Suppressor macrophage (primary cell): ENCODE measurements at places on chromosomes 11 and 22.
A peak's percentile ranks its signal among the peaks of the same experiment; 100 is the strongest.

- peak; percentile 72 for DNase-seq
Observed at GRCh38 chr22:28600546-28601143, 79.0 kb downstream of the TTC28 start.

GRCh38 chr11:41235668-41236067 is 223.8 kb downstream of the LRRC4C start:
- DNase-seq = no peak

DNA sequence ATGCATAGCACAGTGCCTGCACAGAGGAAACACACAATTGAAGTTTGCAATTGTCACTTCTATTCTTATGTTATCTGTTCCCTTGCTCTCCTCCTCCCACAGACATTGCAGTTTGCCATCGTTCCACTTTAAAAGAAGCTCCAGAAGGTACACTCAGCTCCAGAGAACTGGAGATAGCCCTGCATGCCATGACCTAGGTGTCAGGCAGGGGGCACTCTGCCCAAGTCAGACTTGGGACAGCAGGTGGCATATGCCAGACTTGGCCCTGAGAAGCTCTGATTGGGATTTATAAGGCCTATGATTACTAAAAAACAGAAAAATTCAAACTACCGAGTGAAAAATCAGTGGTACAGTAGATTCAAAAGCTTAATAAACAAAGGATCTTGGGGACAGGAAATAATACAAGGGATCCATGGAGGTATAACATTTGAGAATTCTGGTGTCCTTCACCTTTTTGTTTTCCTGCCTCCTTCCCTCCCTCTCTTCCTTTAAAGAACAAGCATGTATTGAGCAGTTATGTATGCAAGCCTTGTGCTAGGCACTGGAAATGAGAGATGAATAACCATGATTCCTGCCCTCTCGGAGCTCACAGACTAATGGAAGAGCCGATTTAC is 40.0 kb downstream of the TENM4 start:
- DNase-seq = peak; percentile 36

DNA sequence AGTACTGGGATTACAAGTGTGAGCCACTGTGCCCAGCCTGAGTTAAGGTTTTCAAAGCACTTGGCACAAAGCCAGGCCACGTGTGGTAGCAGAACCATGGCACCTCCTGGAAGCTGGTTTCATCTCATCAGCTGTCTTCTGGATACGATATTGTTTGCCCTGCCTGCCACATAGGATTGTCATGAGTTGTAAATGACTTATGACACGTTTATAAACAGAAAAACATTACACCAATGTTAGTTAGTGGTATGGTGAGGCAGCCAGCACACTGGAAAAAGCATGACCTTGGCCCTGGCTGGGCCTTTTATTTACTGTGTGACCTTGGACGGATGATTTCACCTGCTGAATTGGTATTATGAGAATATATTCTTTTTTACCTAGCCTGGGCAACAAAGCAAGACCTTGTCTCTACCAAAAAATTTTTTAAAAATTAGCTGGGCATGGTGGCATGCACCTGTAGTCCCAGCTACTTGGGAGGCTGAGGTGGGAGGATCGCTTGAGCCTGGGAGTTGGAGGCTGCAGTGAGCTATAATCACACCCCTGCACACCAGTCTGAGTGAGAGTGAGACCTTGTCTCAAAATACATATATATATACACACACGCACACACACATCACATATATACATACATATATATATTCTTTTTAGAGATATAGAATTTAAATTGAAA is 24.0 kb upstream of the MYH9 start:
- peak; percentile 30 for DNase-seq

GRCh38 chr11:41254966-41255365 is 204.5 kb downstream of the LRRC4C start:
- no peak for DNase-seq

DNA sequence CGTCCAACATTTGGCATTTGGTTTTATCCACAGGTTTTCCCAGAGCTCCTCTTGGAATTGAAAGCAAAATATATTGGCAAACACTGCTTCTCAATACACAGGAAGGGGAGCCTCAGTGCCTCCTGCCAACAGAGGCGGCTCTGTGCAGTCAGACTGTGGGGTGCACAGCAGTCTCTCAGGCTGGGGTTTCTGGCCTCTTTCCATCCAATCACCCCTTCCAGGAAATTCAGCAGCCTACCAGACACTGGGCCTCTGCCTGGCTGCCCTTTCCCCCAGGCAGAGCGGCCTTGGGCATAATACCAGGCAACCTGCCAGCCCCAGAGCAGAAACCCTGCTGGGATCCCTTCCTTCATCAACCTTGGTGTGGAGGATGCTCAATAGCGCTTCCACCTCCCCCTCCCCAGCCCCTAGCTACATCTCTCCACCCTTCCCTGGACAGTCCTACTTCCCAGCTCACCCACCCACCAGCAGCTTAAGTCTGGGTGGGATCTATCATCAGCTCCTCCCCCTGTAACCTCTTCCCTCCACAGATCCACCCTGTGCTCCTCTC is 17.8 kb upstream of the RAPSN start:
- DNase-seq = no peak

- DNase-seq = no peak
Observed at GRCh38 chr11:119730789-119731386, 1.9 kb upstream of the NECTIN1 start.

- no peak for DNase-seq
Observed at GRCh38 chr22:20135265-20135664, 3.7 kb downstream of the ZDHHC8 start.

DNA sequence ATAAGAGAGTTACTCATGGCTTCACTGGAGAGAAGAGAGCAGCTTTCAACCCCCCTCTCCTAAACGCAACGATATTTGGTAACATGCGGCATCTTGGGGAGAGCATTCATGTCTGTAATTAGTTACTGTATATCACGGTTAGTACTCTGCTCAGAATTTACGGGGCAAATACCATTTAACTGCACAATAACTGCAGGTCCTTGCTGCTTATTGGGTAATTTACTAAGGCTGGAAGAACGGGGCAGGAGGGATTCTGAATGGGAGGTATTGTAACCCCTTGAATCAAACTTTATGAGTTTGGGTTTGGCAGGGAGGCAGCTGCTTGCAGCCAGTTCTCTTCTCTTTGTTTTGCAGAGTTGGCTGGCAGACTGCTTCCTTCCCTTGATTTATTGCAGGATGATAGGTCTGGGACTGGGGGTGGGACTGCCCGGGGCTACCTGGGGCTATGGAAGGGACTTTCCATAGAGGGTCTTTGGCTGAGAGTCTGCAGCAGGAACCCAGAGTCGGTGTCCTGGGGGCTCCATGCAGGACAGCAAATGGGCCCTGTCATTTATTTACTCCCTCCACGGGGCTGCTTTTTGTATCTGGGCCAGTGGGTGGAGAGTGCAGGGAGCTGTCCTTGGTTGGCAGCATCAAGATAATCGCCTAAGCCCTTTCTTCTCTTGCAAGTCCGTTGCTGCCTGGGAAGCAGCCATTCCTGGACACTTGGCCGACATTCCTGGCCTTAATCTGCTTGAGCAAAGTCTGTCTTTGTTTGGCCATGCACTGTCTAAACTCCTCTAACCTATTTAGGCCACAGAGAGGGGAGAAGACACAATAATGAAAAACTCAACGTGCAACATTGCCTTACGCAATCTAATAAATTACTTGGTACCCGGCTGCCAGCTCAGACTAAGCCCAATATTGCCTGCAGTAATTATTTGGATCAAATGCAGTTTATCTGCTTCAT is 188.9 kb downstream of the ST3GAL4 start:
- DNase-seq = no peak

- DNase-seq = peak; percentile 55
Observed at GRCh38 chr11:121421149-121421901, 30.8 kb upstream of the SORL1 start.

DNA sequence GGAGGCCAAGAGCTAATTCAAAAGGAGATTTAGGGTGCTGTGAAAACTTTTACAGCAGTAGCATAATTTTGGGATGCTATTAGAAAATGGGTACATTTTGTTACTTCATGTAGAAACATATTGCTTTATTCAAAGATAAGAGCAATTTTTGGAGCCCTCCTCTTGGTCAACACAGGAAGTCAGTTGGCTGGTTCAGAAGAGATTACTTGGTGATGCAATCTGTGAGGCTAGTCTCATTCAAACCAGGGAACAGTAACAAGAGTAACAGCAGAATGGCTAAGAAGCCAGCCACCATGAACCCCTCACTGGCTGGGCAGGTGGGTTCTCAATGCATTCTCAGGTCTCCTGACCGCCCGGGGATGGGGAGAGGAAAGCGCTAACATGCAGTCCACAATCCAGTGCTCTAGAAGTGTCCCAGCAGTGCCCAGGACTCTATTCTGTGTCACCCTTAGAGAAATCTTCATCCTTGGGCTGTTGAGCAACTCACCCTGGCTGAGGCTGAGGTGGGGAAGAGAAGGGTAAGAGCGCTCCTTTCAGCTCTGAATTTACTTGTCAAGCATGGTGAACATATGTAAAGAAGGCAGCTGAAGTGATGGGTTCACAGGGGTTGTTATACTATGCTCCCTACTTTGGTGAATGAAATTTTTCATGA is 262.2 kb upstream of the UBASH3B start:
- peak; percentile 9 for DNase-seq

GRCh38 chr11:16775614-16776283 is 37.3 kb downstream of the C11orf58 start:
- DNase-seq = no peak

DNA sequence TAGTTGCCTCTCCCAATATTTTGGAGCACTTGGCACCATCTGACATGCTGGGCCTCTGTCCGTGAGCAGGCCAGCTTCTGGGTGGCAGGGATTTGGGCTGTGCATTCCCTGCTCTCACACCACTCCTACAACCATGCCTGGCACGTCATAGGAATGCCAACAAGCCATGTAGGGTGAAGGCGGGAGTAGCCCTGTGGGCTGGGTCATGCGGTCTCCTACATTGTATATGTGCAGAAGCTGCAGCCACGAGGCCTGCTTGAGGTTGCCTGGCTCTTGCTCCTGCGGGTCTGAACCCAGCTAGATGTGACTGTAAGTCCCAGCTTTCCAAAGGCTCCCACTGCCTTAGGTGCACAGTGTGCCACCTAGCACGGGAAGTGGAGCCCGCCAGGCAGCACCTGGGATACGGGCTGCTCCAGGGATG is 14.5 kb downstream of the MYEOV start:
- peak; percentile 28 for DNase-seq

DNA sequence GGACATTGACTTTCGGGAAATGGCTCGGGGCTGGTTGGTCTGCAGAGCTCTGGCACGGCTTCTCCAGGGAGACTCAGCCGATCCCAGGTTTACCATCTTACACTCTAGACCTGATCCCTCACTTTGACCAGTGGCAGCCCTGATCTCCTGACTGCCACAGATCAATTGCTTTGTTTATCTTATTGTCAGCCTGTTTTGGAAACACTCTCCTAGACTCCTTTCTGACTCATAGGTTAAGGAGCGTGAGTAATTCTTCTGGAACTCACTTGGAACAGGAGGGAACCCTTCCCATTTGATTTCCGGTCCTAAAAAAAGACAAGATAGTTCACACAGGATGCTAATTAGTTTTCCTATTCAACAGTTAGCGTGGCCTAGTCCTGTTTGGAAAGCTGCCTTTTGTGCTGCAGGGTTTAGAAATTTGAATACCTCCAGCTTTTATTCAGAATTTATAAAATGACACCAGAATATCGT is 16.0 kb upstream of the BMAL1 start:
- no peak for DNase-seq

- no peak for DNase-seq
Observed at GRCh38 chr11:100719362-100719761, 32.3 kb downstream of the ARHGAP42 start.

DNA sequence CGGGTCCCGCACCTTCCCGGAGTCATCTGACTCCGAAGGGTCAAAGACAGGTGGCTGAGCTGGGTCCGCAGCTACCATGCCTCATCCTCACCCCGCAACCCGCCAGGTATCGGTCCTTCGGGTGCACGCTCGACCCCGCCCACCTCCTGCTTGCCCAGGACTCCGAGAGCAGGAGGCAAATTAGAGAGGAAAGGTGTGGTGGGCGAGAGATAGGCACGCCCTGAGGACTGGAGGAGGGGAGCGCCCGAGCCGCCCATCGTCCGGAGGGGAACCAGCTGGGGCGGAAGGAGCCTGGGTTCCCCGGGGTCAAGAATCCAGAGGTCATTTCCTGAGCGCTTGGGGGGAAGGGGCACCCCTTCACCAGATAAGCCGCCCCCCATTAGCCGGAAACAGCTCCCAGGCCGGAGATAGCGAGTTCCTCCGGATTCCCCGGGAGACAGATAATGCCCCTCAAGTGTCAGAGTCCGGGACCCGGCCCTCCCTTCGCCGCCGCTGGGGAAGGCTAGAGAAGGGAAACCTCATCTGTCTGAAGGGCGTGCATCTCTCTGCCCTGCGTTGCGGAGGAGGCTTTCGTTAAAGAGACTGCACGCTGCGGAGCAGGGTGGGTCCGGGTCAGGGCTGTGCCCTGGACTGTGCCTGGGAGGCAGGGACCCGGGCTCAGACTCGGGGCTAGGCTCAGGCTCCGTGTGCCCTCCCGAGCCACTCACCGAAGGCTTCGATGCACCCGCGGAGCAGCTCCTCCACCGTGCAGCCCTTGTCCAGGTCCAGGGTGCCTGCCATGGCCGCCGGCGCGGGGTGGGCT is 1.7 kb downstream of the RASGRP2 start:
- no peak for DNase-seq

GRCh38 chr11:113937918-113938317 is 33.3 kb downstream of the HTR3B start:
- DNase-seq = no peak

GRCh38 chr11:62370743-62371440 is 33.6 kb downstream of the ASRGL1 start:
- peak; percentile 55 for DNase-seq

GRCh38 chr22:19290400-19291217 is 910 bp downstream of the CLTCL1 start:
- DNase-seq = peak; percentile 8

GRCh38 chr11:102788334-102788995 is 8.0 kb upstream of the MMP10 start:
- peak; percentile 32 for DNase-seq

- no peak for DNase-seq
Observed at GRCh38 chr11:75196426-75196825, 44.1 kb upstream of the TPBGL start.
